ENCODE measurements at places on chromosomes 5 and 9.
A peak's percentile ranks its signal among the peaks of the same experiment; 100 is the strongest.

DNA sequence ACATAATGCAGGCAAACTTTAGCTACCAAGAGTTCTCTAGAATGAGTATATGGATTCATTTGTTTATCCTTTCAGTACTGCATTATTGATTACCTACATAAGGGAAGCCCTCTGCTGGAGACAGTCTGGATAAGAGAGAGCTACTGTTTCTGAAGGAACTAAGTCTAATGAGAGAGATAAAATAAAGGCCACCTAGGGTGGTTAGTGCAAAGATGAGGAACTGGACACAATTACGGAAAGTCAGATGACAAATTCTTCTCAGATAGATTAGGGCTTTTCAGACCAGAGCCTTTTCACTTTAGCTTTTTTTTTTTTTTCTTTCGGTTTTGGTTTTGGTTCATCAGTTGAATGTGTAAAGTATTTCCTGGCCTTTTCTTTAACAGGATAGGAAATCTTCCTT is 31.3 kb downstream of the ISOC1 start:
- no peak for DNase-seq

DNA sequence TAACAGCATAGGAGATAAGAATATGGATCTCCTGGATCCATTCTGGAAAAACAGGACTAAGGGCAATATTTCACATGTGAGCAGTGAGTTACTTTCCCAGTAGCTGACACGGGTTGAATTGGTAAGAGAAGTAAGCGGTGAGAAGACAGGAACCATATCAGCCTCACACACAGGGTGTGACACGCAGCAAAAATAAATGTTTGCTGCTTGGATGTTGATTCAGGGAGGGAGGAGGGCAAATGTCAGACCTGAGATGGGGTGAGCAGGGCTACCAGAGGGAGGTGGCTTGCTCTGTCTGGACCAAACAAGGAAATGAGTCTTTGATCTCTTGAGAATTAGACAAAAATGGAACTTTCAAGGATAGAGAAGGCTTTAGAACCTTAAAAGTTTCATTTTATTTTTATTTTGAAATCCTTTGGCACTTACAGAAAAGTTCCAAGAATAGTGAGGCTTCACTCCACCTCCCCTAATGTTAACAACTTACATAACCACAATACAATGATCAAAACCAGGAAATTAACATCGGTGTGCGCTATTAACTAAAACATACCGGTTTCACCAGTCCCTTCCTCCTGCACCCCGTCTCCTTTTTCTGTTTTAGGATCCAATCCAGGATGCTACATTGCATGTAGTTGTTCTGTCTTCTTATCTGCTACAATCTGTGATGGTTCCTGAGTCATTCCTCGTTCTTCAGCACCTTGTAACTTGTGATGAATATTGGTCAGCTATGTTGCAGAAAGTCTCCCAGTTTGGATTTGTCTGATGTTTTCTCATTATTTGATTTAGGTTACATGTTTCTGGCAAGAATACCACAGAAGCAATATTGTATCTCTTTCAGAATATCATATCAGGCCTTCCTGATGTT is 20.5 kb upstream of the ARHGEF28 start:
- no peak for DNase-seq

- DNase-seq: no peak
Observed at GRCh38 chr9:124045830-124046177, 34.2 kb downstream of the LHX2 start.

GRCh38 chr5:138948471-138949222 is 73.5 kb upstream of the LRRTM2 start:
- DNase-seq: no peak

DNA sequence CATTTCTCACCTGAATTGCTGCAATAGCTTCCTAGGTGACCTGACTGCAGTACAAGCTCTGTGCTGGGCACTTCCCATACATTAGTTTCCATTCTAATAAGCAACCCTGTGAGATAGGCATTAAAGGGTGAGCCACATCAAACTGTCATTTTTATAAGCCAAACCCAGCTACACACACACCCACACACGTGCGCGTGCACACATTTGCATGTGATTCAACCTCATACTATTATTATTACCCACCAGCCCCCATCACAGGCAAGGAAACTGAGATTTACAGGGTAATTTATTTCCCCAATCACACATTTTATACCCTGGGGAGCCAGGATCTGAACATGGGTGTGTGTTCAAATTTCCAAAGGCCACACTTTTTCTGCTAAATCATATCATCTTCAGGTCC is 93.6 kb downstream of the TTLL11 start:
- no peak for DNase-seq

GRCh38 chr5:110288766-110289511 is 437.5 kb downstream of the TMEM232 start:
- no peak for DNase-seq

- no peak for DNase-seq
Observed at GRCh38 chr9:133226219-133227171, 17.4 kb upstream of the OBP2B start.

DNA sequence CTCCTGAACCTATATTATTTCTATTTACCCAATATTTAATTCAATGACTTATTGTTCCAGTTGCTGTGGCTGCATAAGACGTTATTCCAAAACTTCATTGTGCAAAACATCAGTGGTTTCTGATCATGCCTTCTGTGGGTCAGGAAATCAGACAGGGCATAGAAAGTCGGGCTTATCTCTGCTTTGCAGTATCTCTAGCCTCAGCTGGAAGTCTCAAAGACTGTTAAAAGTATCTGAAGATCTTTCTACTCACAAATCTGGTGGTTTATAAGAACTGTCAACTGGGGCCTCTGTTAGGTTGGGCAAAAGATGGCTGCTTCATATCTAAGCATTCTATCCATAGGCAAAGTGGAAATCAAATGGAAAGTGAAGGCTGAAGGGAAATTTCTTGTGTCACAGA is 687.7 kb upstream of the ARRDC3 start:
- DNase-seq: no peak

- DNase-seq: no peak
Observed at GRCh38 chr5:143606043-143606752, 202.7 kb upstream of the NR3C1 start.

GRCh38 chr5:148725675-148726074 is 71.3 kb upstream of the HTR4 start:
- no peak for DNase-seq

DNA sequence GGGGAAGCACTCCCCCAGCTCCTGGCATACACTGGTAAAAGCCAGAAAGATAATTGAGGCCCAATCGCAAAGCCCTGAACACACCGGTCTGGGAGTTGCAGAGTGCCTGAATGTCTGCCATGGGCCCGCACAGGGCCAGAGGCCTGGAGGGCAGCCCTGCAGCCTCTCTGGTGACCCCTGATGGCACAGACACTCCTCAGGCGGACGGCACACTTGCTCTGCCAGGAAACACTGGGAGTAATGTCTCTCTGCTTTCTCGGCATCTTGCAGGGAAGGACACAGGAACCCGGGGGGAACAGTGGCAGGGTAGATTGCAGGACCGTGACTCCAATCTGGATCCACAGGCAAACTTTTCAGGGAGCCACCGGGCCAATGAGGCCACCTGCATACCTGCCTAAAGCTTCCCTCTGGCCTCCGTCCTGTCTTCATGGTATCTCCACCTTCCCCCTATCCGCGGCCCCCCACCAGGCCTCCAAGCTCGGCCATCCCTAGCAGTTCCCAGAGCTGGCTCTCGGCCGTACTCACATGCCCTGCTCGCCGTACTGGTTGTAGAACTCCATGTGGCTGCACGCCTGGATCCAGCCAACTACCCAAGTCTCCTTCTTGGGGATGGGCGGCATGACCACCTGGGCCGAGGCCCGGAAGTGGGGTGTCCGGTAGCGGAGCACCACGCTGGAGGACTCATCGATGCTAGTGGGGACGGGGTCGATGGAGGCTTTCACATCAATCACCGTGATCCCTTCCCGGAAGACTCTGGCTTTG is 797 bp downstream of the FAM78A start:
- no peak for DNase-seq

DNA sequence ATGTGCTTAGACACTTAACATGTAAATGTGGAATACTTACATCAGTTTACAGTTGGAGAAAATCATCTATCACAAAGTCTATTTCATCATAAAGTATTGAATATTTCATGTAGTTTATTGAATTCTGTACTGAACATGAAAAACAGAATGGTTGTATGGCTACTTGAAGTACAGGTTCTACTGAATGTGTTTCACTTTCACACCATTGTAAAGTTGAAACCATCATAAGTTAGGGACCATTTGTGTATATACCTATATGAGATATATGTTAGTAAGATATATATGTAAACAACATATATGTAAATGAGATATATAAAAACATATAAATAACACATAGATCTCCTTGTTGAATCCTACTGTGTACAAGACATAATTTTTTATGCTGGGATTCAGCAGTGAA is 63.0 kb upstream of the TAF11L2 start:
- DNase-seq: no peak

DNA sequence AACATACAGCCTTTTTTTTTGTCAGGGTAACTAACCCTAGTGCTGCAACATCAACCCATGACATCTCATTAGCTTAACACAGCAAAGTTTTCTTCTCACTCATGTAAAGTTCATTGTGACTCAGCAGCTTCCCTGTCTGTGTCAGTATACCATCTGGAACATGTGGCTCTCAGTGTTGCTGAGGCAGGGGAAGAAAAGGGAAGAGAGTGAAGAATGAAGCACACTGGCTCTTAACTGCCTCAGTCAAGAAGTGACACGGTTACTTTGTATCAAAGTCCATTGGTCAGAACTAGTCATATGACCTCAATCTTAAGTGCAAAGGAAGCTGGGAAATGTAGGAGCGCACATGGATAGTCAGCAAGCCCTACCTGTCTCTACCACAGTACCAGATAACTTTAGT is 185.0 kb upstream of the ELL2 start:
- DNase-seq: no peak

GRCh38 chr9:87556821-87557220 is 59.2 kb downstream of the DAPK1 start:
- no peak for DNase-seq

DNA sequence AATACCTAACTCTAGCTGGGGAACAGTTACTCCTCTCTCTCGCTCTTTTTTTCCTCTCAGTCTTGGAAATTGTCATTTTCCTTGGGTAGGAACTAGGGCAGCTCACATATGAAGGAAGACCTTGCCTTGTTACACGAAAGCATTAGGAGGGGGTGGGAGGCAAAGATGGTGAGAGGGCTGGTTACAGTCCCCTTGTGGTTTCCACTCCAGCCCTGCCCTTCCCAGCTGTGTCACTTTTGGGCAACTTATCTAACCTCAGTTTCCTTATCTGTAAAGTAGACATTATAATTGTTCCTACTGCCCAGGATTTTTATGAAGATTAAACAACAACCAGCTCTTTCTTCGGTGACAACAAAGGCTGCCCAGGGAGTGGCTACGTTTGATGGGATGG is 196.2 kb upstream of the CLINT1 start:
- DNase-seq: no peak

GRCh38 chr9:137034709-137035506 is 3.0 kb upstream of the FUT7 start:
- DNase-seq: peak; percentile 80

- DNase-seq: no peak
Observed at GRCh38 chr5:132323202-132323601, 29.0 kb downstream of the SLC22A4 start.

- DNase-seq: no peak
Observed at GRCh38 chr5:95686651-95687050, 3.9 kb upstream of the SPATA9 start.

- no peak for DNase-seq
Observed at GRCh38 chr9:136556166-136556565, 10.3 kb upstream of the NOTCH1 start.

- DNase-seq: no peak
Observed at GRCh38 chr9:112558476-112558875, 71.8 kb downstream of the KIAA1958 start.

GRCh38 chr9:90303655-90304054 is 339.0 kb downstream of the DIRAS2 start:
- no peak for DNase-seq

DNA sequence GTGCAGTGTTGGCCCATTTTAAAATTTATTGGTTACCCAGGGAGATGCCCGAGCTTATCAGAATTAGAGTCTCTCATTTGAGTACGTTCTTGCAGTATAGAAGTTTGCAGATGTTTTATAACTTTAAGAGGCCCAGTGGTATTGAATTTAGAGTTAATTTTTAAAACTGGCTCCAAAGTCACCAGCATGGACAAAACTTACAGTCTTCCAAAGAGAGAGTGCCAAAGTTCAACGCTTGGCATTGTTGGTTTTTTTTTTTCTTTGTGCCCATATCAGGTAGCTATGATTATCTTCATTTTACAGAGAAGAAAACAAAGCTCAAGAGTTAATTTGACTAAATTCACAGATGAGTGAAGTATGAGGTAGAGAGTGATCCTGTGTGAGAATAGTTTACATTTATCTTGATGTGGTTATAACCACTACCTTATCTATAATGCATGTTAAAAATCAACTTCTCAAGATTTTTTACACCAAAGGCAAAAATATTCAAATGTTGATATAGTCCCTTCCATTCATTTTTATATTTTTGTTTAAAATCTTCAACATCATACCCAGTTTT is 273.7 kb upstream of the DMRT1 start:
- DNase-seq: no peak

- DNase-seq: no peak
Observed at GRCh38 chr5:130333089-130333488, 428.8 kb downstream of the CHSY3 start.

DNA sequence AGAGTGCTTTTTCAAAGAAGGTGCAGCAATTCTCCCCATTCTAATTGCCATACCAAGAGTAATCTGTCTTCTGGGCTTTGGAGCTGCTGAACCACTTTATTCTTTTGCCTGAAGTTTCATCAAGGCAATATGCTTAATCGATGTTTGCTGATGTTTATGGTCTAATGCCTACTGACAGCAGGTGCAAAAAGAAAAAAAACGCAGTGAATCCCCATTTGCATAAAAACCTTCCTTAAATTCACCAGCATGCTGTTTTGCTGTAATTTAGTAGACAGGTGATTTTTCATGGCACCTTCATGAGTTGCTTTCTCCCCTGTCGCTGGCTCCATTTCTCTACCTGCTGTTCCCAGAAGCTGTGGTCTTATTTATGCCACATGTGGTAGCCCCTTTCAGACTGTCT is 83.1 kb upstream of the MAST4 start:
- DNase-seq: no peak

DNA sequence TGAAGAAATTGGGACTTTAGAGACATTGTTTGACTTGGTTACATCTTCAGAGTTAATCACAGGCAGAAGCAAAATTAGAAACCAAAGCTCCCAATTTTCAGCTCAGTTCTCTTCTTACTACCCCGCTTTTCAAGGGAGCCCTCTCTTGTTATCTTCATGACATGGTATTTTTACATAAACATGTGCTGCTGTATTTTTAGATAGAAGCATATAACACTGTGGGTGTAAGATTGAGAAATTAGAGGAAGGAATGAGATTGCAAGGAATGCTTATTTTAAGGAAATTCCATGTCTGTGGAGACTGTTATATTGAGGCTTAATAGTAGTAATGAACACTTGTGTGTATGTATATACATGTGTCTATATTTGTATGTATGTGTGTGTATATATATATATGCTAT is 401.6 kb downstream of the TMEM232 start:
- no peak for DNase-seq

GRCh38 chr5:93601802-93602155 is 18.8 kb downstream of the NR2F1 start:
- DNase-seq: no peak

Measured in central memory CD8-positive, alpha-beta T cell (primary cell).